ENCODE measurements at places on chromosomes 3 and 15. TPM values are rescaled to one million over a fixed set of nuclear protein-coding genes. Genes with fewer than 3 reads are reported as not detected.

ERICH6 gene
- total RNA-seq, result 3.7 TPM

LRRC31 gene
- not detected for total RNA-seq

P2RY14 gene
- 0.31 TPM for total RNA-seq

OR5H15 gene
- total RNA-seq, result not detected

TLR9 gene
- not detected for total RNA-seq

ONECUT1 gene
- total RNA-seq, result not detected

ITIH1 gene
- total RNA-seq, result not detected

LRRIQ4 gene
- not detected for total RNA-seq

CHRD gene
- not detected for total RNA-seq

CEMIP gene
- total RNA-seq, result 0.82 TPM

PAK6 gene
- 10.9 TPM for total RNA-seq

AGBL1 gene
- total RNA-seq, result not detected

C3orf22 gene
- total RNA-seq, result not detected
